ENCODE measurements at places on chromosomes 5 and 9.
A peak's percentile ranks its signal among the peaks of the same experiment; 100 is the strongest.

DNA sequence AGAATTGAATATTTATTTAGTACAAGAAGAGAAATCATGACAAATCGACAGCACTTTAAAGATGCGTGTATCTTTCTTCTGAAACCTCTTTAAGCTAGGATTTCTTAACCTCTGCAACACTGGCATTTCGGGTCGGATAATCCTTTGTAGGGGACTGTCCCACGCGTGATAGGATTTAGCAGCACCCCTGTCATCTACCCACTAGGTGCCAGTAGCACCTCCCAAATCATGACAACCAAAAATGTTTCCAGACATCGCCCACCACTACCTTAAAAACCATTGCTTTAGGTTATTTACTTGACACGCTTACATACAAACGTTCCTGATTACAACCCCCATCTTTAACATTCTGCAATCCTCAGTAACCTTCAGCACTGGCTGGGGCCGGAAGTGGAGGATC, 223.1 kb downstream of the TRIM32 start:
- no peak for DNase-seq

DNA sequence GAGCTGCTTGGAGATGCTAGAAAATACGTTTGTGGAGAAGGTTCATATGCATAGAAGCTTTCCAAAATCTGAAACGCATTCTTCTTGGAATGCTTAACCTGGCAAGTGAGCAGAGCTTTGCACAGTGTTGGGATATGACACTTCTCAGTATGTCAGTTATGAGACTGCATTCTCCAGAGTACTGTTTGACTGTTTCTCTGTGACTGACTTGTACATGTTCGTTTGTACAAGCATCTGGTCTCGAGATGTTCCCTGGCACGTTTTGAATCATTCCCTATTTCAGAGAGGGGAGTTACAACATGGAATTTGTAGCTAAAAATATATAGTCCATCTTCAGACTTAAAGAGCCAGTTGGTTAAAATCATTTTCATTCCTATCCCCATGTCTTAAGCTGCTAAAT, 272.4 kb downstream of the ARRDC3 start:
- DNase-seq, result no peak

GRCh38 chr9:89690334-89690912, 85.6 kb downstream of the GADD45G start:
- no peak for DNase-seq

DNA sequence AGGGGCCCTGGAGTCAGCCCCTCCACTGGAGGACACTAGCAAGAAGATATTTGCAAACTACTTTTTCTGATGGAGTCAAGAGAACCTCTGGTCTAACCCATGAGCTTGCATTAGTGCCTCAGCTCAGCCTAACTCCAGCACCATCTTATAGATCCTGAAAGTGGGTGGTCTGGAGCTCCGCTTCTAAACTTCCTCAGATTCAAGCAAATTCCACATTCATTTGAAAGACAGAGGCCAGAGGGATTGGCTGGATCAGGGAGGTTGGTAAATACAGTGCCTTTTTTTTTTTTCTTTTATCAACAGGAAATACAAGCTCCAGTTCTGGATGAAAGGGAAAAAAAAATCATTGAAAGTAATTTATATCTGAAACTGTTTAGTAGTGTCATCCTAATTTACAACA, 99.9 kb downstream of the ENC1 start:
- DNase-seq, result no peak

GRCh38 chr9:129306318-129306973, 128.4 kb upstream of the IER5L start:
- no peak for DNase-seq

DNA sequence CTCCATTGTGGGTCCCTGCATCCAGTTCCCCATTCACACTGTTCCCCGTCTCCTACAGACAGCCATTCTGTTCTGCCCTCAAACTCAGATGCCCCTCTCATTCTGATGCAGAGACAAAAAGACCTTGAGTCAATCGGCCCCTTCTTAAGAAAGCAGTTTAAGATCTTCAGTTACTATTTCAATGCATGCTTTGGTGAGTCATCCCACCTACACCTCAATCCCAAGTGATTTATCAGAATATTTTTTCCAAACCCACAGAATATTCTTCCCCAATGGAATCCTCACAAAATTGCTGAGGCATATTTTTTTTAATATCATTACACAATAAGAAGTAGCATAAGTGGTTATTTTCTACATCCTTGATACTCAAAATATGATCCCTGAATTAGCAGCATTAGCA, 92.4 kb upstream of the SLC1A1 start:
- no peak for DNase-seq

DNA sequence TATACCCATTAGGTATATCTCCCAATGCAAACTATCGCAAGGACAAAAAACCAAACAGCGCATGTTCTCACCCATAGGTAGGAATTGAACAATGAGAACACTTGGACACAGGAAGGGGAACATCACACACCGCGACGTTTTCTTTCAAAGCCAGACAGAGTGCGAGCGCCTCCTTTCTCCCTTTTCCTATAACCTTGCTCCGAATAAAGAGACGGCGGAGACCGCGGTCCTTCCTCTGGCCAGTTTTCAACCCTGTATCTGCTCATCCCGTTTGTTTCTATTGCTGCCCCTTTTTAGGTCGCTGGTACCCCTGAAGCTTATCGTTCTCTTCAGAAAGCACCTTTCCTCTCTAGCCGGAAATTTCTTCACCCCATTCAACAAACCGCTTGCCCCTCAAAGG, 1.3 kb downstream of the LVRN start:
- DNase-seq, result no peak

GRCh38 chr9:35691757-35692301, 2.1 kb upstream of the TPM2 start:
- DNase-seq, result no peak

DNA sequence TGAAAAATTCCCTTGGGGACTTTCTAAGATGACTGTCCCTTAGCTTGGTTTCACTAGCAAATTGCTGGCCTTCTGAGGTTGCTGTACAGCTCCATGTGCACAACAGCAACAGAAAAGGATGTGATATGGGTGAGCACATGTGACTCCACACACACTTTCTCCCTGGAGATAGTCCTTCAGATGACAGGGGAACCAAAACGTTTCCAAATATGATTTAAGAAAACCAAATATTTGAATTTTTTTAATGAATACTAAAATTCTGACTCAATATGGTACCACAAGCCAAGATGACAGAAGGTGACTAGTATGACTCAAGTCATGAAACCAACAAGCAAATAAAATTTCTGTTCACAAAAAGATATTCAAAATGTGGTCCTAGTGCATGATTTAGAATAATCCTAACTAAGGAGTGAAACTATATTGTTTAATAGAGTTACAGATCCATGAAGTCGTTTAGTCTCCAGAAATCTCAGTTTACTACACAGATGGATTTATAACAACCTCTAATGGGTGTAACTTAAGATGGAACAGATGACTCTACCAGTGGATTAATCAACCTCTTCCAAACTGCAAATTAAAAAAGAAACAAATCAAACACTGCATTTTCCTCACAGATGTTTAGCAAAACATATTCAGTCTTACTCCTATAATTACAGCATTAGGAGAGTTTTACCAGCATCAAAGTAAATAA, 144.8 kb upstream of the PIK3R1 start:
- no peak for DNase-seq

DNA sequence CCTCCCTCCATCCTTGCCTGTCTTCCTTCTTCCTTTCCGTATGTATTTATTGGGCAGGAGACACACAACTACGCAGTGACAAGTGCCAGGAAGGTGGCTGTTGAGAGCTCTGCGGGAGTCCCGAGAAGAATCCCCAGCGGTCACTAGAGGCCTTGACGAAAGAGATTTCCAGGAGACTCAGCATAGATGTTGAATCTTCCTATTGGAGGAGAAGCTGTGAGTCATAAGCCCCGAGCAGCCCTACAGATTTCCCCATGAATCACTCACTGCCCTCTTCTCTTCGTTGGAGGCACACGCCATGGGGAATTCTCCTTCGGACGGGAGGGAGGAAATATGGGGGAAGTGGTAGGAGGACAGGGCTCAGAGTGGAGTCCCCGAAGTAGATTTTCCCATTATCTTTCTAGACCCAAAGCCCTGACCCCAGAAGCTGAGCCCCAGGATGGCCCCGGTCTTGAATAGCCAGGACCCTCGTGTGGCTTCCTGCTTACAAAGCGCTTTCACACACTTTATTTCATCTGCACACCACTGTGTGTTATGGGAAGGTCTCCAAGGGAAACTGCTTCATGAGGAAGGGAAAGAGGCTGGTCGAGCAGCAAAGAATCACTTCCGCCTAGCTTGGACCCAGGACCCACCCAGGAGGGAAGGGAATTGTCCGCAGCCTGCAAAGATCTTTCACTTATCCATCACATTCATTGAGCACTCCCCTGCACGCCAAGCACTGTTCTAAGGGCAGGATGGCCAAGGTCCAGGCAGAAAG, 12.7 kb downstream of the DUSP1 start:
- DNase-seq, result peak; percentile 66

DNA sequence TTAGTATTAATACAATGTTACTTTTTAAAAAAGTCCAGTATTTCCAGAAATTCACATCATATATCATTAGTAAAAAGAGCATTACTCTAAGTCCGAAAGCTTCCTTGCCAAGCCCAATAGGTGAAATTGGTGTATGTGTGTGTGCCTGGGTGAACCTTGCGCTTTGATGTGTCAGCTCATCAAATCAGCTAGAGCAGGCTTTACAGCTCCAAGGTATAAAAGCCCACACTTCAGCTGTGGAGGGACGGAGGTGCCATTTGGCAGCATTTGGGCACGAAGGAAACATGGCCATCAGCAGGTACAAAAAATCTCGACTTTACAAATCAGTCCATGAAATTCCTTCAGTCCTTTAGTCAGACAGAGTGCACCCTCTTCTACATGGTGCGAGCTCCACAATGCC, 76.5 kb upstream of the IL7R start:
- DNase-seq, result no peak
